ENCODE measurements at places on chromosomes 13 and 19.

DNA sequence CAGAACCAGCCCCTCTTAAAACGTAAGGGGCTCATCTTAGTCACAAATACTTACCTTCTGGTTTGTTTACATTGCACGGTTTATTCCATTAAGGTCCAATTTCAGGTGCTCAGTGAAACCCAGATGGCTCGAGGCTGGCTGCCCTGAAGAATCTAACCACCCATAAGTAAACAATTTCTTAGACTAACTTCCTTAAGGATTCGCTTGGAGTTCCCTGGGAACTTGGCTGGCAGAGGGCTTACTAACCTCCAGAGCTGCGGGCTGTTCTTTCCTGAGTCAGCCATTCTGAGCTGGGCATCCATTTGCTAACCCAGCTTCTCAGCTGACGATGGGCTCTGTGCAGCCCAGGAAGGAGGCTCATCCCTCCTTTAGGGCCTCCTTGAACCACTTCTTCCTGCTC lies 262.1 kb downstream of the FGF9 start:
- no peak for DNase-seq

GRCh38 chr13:76016799-76017400 lies 380.8 kb downstream of the LMO7 start:
- DNase-seq, result peak; percentile 20

DNA sequence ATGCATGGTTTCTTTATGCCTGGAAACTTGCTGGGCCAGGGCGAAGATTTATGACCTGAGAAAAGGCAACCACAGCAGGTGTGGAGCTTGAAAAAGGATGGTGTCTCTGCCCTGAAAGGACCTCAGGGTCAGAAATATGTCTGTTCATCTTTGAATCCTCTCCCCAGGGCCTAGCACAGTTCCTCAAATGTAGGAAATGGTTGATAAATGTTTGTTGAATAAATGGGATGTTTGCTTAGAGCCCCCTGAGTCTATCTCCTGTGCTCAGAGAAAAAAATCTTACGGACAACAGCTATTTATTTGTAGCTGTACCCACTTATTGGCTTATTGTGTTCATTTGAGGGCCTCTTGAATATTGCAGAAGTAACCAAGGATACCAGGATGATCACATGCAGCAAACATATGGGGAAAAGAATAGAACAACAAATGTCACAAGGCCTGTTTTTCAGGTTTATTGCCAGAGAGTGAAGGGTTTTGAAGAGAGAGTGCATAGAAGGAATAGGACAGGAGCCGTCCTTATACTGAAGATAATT lies 114.5 kb downstream of the KLF5 start:
- DNase-seq, result no peak

DNA sequence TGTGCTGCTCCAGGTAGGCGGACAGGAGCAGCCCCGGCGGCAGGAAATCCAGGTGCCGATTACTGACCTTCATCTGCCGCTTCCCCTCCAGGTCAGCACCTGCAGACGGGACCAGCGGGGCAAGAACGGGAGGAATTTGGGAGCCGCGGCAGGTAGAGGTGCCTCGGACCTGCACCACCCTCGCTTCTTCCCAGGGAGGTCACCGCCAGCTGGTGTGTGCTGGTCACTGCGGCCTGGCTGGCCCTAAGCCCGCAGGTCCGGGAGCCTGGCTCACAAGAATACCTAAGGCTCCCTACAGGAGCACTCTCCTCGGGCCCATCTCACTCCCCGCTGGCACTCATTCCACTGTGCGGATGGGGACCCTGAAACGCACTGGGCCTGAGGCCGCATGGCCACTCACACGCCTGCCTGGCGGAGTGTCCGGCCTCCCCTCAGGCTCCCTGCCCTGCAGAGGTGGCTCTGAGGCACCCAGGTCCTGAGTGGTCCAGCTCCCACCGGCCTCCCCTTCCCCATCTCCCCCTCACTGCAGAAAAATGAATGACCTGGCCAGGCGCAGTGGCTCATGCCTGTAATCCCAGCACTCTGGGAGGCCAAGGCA lies 4.3 kb downstream of the RNU6-9 start:
- no peak for DNase-seq

DNA sequence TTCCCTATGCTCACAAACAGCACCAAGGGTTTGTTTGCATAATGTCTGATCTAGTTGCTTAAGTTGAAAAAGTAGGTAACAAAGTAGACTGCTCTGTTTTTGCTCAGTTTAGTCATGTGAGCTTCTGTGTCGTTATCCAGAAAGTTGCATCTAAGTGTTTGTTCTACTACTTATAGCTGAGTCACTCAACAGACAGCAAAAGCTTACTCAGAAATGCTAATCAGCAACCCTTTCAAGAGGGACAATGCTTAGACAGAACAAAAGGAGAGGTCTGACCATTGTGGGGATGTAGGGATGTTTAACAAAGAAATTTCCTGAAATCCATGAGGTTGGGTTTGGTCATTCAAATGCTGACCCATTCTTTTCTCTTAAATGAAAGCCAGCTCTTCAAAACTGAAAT lies 106.4 kb downstream of the ATP8A2 start:
- no peak for DNase-seq

DNA sequence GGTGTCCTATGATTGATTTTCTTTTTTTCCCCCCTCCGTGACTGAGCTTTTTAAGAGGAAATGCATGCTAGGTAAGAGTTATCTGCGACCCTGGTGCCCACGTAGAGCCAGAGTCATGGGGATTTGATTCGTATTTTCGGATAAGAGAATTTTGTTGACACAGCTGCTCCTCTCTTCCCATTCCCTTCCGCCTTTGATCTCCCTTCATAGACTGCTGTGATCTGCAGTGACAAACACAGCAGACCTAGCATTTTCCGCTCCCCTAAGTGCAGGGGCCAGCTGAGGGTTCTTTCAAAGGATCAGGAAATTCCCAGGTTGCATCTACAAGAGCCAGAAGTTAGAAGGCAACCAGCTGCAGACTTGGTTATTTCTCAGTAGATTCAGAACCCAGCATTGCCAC lies 70.5 kb downstream of the ZNF568 start:
- no peak for DNase-seq

GRCh38 chr13:50720861-50721671 lies 122.4 kb downstream of the DLEU7 start:
- no peak for DNase-seq

DNA sequence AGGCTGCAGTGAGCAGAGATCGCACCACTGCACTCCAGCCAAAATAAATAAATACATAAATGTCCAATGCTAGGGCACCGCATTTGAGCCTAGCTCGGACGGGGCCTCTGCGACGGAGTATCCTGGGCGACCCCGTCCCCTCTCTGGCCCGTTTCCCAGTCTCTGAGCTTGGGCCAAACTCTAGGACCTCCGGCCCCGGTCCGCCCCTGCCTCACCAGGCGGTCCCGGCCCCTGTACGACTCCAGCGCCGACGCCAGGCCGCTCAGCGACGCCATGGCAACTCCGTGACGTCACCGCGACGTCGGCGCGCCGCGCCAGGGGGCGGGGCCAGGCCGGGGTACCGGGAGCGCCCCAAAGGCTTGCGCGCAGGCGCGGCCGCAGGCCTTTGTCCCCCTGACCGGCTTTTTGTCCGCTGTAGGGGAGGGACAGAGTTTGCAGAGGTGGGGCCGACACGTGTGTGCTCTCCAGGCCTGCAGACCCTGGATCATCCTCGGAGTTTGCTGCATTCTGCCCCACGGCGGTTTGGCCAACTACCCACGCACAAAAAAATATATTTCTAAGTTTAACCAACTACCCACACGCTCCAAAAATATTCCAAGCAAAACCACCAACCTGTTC lies at the start of gene PEX11G:
PEX11G (minus strand) TSS at position 300 of the 618 bp plus-strand sequence; CDS start at position 275, 25 bp downstream.
- peak; percentile 89 for DNase-seq

GRCh38 chr19:33840783-33841182 lies 44.1 kb downstream of the KCTD15 start:
- no peak for DNase-seq

GRCh38 chr19:46299004-46299509 lies 2.2 kb downstream of the HIF3A start:
- DNase-seq, result no peak

DNA sequence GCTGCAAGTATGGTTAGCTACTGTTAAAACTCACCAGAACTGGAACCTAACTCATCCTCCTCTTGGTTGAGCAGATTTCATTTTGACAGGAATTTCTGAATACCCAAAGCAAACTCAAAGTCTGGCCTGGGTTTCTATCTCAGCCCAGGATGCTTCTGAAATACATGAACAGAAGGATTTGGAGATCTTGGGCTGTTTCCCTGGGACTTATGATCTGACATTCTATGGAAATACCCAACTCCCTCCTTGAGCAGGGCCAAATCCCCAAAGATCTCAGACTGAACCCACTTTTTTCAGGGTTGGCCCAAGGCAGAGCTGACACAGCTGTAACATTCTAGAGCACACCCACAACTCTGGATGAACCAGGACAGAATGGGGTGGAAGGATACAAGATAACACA lies 1.1 kb upstream of the ITM2B start:
- DNase-seq, result no peak

- DNase-seq, result no peak
Measured at GRCh38 chr13:26688286-26688685, 72.3 kb downstream of the GPR12 start.

- peak; percentile 1 for DNase-seq
Measured at GRCh38 chr13:48615049-48615448, 38.7 kb upstream of the CYSLTR2 start.

GRCh38 chr19:47618771-47619170 lies 9.8 kb downstream of the BICRA start:
- no peak for DNase-seq

DNA sequence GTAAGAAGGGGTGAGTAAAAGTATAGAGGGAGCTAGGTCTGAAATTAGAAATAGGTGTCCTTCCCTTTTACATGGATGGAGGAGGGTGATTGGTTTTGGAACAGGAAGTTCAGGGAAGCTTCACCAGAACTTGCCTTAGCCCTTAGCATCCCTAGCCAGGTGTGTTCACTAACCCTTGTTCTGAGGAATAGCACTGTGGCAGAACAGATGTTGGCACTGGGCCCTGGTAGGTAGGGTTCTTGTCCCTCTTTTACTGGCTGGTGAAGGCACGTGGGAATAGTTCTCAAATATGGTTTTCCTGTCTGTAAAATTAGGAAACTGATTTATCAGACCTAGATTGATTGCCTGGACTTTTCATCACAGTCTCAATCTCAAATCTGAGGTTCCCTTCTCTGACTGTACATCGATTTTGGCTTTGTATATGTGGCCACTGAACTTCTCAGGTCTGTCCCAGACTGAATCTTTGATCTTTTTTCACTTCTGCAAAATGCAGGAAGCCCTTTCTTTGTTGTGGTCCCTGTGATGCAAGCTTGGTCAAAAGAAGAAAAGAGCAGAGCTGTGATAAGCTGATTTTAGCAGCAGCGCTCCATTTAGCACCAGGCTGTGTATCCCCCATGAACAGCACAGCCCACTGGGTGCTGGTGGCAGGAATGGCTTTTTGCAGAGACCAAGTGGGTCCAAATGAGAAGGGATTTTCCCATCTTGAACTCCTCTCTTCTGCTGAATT lies 86.2 kb upstream of the HTR2A start:
- DNase-seq, result peak; percentile 10

GRCh38 chr19:33392341-33393285 lies 19.1 kb downstream of the CEBPG start:
- DNase-seq, result no peak

GRCh38 chr13:64007339-64007738 lies 2591.7 kb upstream of the PCDH20 start:
- no peak for DNase-seq

DNA sequence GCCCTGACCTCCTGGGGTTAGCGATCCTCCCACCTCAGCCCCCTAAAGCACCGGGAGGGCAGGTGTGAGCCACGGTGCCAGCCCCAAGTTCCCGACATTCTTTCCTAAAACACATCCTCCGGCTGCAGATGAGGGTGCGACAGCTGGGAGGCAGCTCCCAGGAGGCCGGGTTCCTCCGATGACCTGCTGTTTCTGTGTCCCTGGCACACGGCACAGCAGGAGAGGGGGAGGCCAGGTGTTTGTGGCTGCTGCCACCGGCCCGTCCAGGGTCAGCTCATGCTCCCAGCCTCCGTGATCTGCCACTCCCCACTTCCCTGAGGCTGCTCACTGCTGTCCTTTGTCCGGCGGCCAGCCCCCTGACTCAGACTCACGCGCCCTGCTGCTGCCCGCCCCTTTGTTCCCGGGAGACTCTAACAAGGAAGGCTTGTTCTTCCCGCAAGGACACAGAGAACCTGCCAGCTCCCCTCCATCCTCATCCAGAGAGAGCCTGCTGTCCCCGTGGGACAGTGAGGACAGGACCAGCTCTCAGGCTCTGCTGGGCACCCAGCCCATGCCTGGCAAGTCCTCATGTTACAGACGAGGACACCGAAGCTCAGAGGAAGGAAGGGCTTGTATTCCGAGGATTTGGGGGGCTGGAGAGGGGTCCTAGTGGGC lies 10.6 kb upstream of the MADCAM1 start:
- no peak for DNase-seq

DNA sequence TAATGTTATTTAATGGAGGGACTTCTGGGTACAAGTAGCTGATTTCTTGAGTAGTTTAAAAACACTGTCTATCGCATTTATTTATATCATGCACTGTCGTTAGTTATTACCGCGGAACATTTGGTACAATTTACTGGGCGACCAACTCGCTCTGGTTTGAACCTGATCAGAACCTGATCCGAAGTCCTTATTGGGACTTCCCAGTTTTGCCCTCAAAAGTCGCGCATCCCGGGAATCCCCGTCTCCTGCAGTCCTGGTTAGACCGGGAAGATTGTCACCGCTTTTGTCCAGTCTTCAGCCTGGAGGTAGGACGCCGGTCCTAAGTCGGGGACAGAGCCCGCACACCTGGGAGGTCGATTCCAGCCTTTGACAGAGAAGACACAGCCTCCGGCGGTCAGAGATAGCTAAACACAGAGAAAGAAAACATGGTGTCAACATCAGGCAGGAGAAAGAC lies 694 bp downstream of the CLN5 start:
- DNase-seq, result peak; percentile 35

GRCh38 chr19:35081201-35081600 lies 34.4 kb upstream of the FXYD3 start:
- no peak for DNase-seq

GRCh38 chr19:10167459-10167858 lies 27.3 kb downstream of the DNMT1 start:
- DNase-seq, result no peak

DNA sequence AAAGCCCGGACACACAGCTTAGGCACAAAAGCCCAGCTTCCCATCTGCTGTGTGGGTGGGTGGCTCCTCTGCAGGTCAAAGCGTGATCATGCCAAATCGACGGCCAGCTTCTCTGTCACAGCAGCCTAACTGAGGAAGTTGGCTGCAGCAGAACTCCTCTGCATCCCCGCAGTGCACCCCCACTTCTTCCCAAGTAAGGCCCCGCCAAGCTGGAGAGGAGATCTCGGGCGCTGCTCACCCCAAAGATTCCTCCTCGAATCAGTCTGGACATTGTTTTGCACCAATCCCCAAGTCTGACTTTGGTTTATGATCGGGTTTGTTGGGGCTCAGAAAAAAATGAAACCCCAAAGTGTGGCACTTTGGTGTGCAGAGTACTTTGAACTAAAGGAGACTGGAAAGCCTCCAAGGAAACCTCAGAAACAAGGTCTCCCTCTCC lies 19.7 kb upstream of the CPB2 start:
- DNase-seq, result no peak

- no peak for DNase-seq
Measured at GRCh38 chr13:50450279-50450678, 393.2 kb downstream of the DLEU7 start.

- no peak for DNase-seq
Measured at GRCh38 chr13:48695776-48696175, 42.0 kb downstream of the CYSLTR2 start.
